ENCODE measurements at places on chromosomes 11 and 22.

GRCh38 chr22:20130319-20130718 is 1.3 kb upstream of the ZDHHC8 start:
- no peak for DNase-seq

DNA sequence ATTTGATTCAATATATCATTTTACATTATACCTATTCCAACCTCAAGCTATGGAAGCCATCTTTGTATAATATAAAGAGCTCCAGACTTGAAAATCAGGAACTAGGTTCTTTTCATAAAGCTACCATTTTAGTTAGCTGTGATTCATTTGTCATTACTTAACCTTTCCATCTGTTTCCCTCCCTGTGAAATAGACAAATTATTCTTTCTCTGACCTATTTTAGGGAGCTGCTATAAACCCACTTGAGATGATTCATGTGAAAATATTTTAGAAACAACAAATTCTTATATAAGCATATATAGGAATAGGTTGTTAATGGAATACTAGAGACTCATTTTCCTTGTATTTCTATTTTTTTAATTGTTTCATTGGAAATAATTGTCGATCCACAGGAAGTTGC is 1012.1 kb downstream of the OPCML start:
- no peak for DNase-seq

DNA sequence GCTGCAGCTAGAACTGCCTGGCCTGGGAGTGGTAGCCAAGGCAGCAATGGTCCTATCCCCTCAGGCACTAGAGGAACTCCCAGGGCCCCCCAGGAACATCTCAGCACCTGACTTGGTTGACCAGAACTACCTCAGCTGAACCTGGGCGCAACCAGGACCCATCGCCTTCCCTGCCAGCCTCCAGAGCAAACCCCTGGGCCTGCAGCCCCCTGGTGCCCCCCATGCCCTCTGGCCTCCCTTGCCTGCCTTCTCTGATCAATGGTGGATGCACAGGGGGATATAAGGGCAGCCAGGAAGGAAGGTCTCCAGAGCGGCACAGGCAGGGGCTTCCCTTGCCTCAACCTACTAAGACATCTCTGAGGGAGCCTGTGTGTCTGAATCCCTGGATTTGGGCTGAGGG is 13.5 kb downstream of the MS4A10 start:
- no peak for DNase-seq

DNA sequence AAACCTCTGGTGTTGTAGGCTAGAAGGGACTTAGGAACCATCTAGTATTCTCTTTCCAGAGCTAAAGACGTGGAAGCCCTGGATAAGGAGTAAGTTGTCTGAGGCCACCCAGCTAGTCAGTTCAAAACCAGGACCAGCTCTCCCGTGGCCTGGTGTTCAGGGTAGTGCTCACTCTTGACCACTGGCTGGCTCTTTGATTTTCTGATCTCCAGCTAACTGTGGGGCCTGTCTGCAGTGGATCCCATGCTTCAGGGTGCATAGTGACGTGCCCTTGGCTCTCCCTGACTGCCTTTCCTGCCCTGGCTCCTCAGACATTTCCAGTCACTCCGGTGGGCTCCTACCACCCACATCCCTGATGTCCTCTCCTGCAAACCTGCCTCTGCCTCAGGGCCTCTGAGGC is 1.3 kb downstream of the CLMP start:
- DNase-seq = no peak

DNA sequence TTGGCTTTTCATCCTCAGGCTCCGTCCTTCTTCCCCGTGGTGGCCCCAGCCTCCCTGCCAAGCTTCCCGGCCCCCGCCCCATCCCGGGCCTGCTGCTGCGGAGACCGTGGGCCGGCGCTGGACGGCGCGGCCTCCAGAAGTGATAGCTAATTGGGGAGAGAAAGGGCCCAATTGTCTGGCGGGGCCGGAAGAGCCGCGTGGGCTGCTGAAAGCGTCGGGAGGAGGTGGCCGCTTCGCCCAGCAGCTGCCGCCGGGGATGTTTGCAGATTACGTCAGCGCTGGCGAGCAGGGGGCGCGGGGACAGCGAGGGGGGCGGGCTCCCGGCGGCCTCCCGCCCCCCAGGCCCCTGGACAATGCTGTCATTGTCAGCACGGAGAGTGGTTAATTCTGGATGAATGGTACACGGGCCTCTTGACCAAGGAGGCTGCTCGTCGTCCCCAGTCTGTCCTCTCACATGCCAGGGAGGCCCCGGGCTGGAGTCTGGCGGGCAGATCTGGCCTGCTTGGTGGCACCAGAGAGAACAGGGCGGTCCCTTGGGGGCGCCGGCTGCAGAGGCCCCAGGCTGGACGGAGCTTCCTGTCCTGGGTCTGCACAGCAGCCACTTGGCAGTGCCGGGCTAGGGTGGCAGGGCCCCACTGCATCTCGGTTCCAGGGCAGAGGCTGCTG is 1.6 kb downstream of the SMIM38 start:
- no peak for DNase-seq

DNA sequence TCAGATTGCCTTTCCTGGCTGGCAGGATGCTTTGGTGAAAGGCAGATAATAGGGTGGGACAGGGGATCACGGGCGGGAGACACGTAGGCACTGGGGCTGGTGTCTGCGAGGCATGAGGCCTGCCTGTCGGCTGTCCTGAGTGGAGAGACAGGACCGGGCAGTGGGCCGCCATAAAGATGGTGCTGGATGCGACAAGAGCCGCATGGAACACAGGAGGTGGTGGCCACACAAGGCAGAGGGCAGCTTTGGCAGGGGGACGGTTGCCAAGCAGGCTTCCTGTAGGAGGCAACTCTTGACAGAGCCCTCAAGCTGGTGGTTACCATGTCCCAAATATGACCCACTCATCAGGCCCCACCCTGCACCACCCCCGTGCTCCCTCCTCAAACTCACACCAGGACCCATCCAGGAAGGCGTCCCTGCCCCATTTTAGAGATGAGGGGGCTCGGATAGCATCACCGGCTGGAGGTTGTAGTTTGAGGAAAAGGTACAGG is 4.9 kb upstream of the PPARA start:
- no peak for DNase-seq

DNA sequence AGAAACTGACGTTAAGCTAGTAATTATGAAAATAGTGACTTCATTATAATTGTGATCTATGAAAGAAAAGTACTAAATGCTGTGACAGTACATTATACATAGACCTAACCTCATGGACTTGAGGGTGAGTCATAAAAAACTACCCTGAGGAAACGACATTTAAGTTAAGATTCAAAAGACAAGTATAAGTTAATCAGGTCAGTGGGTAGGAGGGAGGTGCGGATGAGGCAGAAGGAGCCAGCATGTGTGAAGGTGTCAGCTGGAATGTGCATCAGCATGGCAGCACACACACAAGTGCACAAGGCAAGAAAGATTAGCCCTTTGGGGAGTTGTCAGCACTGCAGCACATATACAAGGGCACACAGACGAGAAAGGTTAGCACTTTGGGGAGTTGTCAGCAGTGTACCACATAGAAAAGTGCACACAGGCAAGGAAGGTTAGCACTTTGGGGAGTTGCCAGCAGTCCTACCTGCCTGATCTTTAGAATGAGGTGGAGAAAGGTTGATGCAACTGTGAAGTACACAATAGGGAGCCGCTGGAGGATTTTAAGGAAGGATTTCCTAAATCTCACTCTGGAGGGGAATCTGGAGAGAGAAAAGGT is 31.6 kb upstream of the CAVIN3 start:
- no peak for DNase-seq

DNA sequence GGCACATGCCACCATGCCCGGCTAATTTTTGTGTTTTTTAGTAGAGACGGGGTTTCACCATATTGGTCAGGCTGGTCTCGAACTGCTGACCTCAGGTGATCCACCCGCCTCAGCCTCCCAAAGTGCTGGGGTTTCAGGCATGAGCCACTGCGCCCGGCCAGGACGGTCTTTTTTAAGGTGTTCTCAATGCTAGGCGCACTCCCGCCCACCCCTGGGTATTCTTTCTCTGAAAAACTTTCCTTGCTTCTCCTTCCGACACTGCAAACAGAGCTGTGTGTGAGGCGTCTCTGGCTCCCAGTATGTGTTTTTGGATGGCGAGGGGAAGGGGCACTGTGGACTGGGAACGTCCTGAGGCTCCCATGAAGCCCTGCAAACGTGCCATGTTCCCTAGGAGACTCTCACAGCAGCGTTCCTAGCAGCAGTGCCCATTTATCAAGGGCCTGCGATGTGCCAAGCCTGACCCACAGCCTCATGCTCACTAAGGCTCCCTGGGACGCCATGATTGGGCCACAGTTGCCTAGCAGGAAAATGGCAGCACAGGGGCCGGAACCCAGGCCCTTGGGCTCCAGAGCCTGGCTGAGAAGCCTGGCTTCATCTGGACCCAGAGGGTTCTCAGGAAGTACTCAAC is 2.4 kb upstream of the RASL10A start:
- DNase-seq = no peak

DNA sequence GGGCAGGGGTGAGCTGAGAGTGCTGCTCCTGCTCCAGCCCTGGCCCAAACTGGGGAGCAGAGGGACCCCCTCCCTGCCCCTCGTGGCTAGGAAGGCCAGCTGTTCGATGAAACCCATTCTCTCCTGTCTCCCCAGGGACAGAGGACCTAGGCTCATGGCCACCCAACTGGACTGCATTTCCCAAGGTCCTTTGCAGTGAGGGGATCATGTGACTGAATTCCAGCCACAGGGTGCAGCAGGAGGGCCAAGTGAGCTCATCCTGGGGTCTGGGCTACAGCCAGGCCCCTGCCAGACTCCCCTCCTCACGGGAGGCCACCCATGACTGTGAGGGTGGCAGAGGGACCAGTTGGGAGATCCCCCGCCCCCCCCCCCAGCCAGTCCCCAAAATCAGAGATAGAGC is 777.6 kb downstream of the TBC1D22A start:
- DNase-seq = no peak

GRCh38 chr11:36672815-36673450 is 74.9 kb upstream of the RAG2 start:
- DNase-seq = peak; percentile 5

DNA sequence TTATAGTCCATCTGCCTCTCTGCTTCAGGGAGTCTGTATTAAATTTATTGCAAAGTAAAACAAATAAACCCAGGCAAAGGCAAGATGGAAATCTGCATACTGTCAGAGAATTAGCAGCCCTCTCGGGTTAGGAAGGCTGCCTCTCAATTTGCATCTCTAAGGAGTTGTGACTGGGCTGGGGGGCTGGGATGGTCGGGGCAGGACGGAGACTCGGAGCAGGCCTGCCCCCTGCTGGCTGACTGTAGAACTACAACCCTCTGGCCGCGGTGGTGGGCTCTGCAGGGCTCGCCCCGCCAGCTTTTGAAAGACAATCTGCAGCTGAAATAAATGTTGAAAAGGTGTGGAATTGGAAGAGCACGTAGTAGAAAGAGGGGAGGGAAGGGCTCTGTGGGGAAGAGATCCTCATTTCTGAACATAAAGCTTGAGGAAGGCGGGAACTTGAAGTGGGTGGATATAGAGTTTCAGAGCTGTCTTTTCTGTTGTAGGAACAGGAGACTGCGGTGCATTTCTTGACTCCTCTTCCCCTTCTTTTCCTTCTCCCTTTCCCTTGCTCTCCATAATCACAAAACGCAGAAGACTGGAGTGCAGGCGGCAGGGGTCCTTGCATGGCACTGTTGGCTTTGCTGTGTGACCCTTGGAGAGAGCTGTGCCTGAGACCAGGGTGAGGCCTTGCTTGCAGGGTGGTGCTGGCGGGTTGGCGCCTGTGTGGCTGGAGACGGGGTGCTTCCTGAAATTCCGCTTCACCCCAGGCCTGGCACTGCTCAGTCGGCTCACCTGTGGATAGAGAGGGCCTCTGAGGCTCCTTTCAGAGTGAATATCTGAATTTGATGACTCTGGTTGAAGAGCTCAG is 22.6 kb upstream of the PKNOX2 start:
- peak; percentile 20 for DNase-seq

All from GDM1 (cell line).